ENCODE measurements at places on chromosomes 16 and 17.

DNA sequence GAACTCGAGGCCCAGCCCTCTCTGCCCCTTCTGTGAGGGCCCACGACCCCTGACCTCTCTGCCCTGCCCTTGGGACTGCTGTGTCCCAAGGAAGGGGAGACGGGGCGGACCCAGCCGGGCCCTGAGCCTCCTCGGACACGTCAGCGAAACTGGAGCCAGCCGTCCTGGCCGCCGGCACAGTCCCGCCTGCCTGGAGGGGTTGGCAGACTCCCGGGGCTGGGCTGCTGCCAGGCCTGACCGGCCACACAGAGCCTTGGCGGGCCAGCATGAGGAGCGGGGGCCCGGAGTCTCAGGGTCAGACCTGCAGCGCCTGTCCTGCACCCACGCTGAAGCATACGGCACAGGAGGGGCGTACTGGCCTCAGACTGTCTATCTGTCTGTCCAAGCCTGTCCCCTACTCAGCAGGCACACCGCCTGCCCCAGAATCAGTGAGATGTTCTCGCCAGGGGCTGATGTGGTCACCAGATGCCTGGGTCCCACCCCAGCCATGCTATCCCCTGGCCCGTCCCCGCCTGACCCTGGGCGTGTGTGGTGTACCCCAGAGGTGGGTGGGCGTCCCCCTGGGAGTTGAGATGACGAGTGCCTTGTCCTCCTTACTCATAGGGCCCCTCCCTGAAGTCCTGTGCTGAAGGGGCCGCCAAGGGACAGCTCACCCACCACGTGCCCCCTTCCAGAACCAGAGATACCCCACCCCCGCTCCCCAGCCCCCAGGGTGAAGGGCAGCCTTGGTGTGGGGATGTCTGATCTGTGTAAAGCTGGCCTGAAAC is 4.7 kb downstream of the VASN start:
- peak; percentile 83 for DNase-seq

DNA sequence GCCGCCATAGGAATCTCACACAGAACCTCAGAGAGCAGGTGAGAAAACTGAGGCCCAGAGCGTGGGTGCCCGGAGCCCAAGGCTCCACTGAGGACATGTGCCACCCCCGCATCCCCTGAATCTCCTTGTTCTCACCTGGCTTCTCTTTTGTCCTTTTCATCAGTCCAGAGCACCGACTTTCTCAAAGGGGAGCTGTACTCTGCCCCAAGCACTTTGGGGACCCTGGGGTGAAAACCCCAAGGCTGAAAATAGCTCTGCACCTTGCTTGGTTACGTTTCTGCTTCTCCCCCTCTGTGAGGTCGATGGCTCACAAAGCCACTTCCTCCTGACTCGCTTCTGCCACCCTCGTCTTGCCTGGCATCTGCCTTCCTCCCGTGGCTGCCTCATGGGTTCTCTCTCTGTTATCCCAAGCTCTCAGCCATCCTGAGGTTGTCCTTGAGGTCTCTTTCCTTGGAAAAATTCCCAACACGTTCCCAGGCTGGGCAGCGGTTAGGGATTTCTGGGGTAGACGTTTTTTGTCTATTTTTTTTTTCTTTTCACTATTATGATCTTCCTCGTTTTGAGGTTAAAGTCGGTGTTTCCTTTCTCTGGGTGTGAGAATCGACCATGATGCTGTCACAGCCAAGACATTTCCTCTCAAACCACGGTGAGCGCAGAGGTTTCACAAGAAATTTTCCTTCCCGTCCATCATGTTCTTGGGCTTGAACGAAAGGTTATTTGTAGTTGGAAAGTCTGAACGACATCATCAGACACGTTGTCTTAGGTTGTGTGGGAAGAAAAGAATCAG is 37.2 kb downstream of the IRF8 start:
- no peak for DNase-seq

GRCh38 chr16:58001781-58002415 is 691 bp downstream of the USB1 start:
- DNase-seq = no peak

DNA sequence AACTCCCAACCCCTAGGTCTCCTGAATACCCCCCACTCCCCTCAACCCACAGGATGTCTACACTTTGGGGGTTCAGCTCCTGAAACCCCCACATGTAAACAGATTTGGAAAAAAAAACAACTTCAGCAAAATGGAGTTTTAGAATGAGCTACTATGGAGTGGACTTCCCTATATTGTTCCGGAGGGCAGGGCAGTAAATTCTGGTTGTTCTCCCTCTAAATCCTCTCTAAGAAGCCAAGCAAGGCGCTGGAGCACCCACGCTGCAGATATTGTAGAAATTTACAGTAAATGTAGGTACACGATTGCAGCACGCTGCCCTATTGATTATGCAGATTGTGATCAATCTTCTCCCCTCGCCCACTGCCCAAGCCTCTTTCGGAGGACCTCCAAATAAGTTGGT is 8.5 kb upstream of the ZFHX3 start:
- DNase-seq = no peak

GRCh38 chr17:75640556-75641119 is 7.4 kb downstream of the SMIM5 start:
- no peak for DNase-seq

DNA sequence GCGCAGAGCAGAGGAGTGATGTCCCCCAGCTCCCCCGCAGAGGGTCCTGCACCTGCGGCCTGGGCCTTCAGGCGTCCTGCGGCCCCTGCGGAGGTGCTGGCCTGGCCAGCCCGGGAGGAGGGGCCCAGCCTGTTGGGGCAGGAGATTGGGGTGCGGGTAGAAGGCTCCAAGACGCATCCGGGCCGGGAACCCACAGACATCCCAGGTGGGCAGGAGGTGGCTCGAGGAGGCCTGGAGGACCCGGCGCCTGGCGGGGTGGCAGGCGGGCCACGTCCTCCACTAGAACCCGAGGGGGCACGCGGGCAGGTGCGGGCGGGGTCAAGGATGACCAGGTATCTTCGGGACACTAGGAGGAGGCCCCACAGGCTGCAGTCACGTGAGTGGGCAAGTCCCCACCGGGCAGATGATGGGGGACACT is 647 bp upstream of the SECTM1 start:
- DNase-seq = no peak

- DNase-seq = no peak
Observed at GRCh38 chr16:73796241-73796640, 500.4 kb upstream of the PSMD7 start.

- no peak for DNase-seq
Observed at GRCh38 chr17:72530454-72530853, 409.6 kb downstream of the SOX9 start.

DNA sequence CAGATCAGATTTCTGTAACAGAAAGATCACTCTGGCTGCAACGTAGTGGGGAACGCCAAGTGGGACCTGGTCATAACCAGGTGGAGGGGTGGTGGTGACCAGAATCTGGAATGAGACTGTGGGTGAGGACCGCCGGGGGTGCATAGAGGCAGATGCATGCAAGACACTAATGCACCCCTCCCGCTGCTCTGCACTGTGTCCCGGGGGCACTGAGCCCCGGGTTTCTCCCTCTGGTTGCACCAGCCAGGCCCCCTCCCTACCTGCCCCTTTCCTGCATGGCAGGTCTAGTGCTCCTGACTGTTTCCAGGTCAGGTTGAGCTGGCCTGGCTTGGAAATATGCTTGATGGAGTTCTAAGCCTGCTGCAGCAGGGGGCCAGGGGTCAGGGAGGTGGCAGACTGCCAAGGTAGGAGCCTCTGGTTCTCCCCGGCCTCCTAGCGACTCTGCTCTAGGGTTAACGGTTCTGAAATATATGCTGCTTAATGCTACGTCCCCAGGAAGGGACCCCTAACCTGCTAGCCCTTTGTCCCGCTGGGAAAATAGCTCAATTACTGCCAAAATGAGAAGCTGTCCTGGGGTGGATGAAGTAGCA is 94.3 kb downstream of the SDK2 start:
- DNase-seq = no peak

DNA sequence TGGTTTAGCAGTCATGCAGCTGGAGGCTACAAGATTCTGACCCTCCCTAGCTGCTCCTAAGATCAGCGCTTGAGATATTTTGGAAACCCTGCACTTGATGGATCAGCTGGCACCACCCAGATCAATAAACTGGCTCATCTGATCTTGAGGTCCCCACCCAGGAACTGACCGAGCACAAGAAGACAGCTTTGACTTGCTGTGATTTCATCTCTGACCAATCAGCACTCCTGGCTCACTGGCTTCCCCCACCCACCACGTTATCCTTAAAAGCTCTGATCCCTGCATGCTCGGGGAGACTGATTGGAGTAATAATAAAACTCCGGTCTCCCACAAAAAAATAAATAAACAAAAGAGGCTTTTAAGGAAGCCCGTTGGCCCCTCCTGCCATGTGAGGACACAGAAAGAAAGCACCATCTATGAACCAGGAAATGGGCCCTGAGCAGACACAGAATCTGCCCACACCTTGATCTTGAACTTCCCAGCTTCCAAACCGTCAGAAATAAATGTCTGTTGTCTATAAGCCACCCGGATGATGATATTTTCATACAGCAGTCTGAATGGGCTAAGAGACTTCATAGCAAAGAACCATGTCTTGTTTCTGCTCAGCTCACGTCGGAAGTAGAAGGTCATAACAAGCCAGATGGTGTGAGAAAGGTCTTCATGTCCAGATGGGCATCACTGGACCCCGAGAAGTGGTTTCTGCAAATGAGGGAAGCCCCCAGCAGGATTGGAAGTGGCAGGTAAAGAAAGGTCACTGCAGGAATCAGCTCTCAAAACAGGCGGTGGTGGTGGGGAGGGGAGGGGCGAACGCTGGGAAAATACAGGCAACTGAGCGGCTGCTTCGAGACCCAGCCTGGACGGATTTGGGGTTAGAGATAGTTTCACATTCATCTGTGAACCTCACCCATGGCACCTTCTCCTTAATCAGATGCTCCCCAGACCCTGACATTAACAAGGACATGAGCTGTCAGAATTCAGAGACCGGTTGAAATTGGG is 19.8 kb upstream of the RPH3AL start:
- no peak for DNase-seq

DNA sequence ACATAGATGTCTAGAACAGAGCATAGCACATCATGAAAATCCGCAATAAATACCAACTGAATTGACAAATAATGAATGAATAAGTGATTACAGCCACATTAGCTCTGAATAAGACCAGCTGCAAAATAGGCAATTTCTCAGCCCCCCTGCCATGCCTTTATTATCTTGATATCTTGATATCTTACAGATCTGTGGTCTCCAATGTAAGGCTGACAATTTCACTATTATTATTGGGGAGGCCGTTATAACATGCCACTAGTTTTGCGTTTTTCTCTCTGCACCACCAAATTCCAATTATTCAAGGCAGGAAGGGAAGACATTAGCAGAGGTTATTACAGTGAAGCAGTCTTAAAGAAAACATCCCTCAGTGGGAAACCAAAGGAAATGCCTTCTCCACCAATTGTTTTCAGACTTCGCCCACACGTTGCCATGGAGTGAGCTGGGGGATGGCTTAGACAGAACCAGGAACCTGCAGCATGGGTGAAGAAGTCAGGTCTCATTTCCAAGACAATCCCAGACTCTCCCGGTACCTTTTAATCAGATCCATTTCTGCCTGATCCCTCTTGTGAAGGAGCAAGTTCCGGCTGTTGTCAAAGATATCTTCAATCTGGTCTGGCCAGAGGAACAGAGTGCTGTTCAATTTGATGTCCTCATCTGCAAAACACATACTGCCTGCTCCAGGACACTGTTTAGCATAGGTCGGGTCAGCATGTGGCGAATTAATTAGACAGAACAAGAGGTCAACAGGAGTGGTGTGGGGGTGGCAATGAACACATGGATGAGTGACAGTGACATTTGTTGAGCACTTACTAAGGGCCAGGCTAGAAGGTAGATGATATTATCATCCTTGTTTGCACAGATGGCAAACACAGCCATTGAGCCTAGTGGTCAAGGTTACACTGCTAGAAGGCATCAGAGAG is 46.4 kb downstream of the DNAH3 start:
- DNase-seq = peak; percentile 66

DNA sequence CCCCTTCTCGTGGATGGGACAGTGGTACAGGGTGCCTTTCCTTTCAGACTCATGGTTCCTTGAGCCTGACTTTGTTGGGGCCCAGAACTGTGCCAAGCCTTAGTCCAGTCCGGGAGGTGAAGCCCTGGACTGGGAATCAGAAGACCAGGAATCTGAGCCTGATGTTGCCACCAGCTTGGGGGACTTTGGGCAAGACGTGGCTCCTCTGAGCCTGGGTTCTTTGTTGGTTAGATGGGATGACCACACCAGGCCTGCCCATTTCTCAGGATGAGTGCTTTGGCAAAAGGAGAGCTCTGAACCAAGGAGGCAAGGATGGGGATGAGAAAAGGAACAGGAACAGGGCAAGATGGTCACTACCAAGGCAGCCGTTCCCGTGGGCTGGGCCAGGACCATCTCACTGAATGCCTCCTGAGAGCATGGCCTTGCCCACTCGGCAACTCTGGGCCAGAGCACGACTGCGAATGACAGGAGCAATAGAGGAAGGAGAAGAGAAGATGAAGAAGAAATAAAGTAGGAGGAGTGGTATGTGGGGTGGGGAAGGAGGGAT is 32.5 kb downstream of the PITPNM3 start:
- DNase-seq = no peak

DNA sequence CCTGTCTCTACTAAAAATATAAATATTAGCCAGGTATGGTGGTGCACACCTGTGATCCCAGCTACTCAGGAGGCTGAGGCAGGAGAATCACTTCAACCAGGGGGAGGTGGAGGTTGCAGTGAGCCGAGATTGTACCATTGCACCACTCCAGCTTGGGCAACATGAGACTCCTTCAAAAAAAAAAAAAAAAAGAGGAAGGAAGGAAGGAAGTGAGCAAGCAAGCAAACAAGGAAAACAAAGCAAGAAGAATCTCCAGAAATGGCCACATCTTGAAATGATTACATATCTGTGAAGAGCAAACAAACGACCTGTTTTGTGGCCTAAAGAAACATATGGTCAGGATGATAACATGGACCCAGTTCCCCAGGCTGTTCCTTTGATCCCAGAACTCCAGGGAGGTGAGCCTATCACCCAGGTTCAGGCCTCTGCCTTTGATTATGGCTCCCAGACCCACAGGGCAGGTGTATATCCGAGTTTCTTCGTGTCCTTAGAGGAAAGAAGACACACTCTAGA is 8.9 kb downstream of the ACOX1 start:
- peak; percentile 32 for DNase-seq

GRCh38 chr16:84532291-84532724 is 27.8 kb upstream of the MEAK7 start:
- peak; percentile 95 for DNase-seq

- no peak for DNase-seq
Observed at GRCh38 chr17:6257336-6257735, 177.6 kb downstream of the AIPL1 start.

- DNase-seq = peak; percentile 56
Observed at GRCh38 chr17:71338396-71338795, 782.4 kb upstream of the SOX9 start.

DNA sequence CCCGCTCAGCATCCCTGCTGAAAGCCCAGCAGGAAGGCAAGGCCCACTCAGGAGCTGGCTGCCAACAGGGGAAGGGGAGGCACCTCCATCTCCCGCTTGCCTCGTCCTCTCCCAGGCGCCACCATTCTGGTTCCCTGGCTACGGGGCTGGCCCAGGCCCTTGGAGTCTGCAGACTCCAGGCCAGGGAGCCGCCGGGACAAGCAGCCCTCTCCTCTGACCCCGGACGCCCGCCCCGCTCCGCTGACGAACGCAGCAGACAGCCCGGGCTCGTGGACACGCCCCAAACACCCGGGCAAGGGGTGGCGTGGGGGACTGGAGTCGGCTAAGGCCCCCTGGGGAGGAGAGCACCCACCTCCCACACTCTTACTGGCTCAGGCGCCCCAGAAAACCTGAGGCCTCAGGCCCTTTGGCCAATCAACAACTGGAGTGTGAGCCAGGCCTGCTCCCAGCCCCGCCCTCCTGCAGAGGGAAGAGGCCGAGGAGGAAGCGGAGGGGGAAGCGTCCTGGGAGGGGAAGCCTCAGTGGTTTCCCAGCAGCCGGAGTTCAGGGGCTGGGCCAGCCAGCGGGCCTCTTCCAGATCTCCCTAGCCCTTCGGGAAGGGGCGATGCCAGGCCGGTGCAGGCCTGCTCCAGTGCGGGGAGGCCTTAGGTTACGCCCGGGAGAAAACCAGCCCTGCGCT is 4.2 kb downstream of the MNT start:
- peak; percentile 73 for DNase-seq

All from AG08395 (cell line).